ENCODE measurements at places on chromosomes 4 and X. TPM values are rescaled to one million over a fixed set of nuclear protein-coding genes. Genes with fewer than 3 reads are reported as not detected.

GRCh38 chr4:163748449-163748848 is 254.0 kb downstream of the TMA16 start:
- H3K36me3 ChIP-seq = no peaks in the 10 kb centered on the region
- no peak overlapping the region for H3K27ac ChIP-seq
- DNase-seq = no peak
- H3K4me1 ChIP-seq = no peaks in the 10 kb centered on the region
- H3K4me3 ChIP-seq = no peak overlapping the region

- no peaks in the 10 kb centered on the region for H3K27me3 ChIP-seq
- H3K27ac ChIP-seq = no peak overlapping the region
- H3K4me3 ChIP-seq = no peak overlapping the region
- DNase-seq = peak; percentile 7
Measured at GRCh38 chr4:174707051-174707676, 121.9 kb downstream of the GLRA3 start.

DNA sequence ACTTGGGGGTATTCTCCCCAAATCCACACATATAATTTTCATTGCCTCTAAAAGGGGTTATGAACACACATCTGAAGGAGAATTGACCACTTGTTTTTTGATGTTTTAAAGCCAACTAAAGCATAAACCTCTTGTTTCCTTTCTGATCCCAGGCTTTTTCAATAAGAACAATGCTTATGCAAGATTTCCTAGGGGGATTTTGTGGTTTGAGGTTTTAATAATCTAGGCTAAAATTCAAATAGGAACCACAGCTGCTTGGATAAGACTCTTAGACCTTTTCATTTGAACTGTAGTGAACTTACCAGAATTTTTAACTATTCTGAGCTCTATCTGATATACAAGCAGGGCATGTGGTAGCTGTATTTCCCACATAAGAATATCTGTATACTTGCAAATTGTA is 651.1 kb downstream of the ANKRD50 start:
- H3K27ac ChIP-seq = no peak overlapping the region
- peaks cover 2% of the 10 kb centered on the region for H3K27me3 ChIP-seq
- DNase-seq = no peak
- no peaks in the 10 kb centered on the region for H3K4me1 ChIP-seq

DNA sequence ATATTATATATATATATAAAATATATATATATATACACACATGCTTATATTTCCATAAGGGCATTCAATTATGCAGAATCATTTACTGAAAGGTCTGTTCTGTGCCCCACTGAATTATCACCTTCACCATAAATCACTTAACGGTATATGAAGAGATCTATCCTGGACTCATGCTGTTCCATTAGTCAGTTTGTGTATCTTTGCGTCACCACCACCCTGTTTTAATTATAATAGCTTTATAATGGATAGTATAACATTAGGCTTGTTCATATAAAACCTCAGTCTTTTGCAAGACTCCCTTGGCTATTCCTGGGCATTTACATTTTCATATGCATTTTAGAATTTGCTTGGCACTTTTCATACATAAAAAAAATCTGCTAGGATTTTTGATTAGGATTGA is 19.1 kb downstream of the WDR17 start:
- no peak overlapping the region for H3K4me3 ChIP-seq
- peaks cover 8% of the 10 kb centered on the region for H3K27me3 ChIP-seq
- DNase-seq = no peak
- no peak overlapping the region for H3K27ac ChIP-seq

GRCh38 chr4:19961091-19961490 is 290.6 kb upstream of the SLIT2 start:
- no peaks in the 10 kb centered on the region for H3K4me1 ChIP-seq
- H3K27ac ChIP-seq = no peak overlapping the region
- no peaks in the 10 kb centered on the region for H3K27me3 ChIP-seq
- peaks cover 2% of the 10 kb centered on the region for H3K36me3 ChIP-seq

- H3K27ac ChIP-seq = no peak overlapping the region
- DNase-seq = no peak
- H3K36me3 ChIP-seq = no peaks in the 10 kb centered on the region
- no peak overlapping the region for H3K4me3 ChIP-seq
Measured at GRCh38 chr4:119725011-119725410, 96.4 kb upstream of the PDE5A start.

DNA sequence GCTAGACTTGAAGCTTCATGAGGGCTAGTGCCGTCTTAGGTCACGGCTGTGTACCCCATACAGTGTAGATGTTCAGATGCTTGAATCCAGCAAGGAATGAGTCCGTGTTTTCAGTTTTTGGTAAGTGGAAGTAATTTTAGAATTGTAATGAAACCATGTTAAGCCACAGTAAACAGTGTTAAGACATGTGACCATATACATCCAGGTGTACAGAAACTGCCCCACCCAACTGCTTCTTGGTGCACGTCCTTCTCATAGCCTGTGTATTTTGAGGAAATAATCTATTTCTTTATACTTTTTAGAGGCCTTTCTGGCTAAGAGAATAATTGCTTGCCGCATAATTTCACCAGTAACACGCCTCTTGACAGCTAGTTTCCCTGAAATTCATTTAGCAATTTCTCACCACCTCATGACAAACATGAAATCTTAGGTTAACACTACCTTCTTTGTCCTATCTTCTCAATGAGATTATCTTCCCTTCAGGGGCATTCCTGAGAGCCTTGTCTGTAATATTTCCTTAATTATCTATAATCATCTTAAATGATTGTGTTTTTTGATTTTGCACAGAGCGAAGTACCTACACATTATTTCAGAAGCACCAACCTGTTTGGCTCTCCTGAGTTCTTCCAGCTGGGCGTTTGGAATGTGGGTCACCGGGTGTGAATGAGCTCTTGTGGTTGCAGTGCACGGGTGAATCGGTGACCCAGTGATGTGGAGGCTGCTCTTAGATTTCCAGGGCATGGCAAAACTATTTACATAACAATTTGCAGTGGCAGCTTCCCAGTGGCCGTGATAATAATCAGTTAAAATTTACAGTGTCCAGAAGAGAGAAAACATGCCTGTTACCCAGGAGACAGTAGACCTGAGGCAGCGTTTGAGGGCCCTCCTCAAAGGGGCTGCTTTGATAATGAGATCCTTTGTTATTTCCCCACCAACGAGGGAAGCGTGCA is 50.2 kb upstream of the TADA2B start:
- H3K27me3 ChIP-seq = no peaks in the 10 kb centered on the region
- DNase-seq = no peak
- no peak overlapping the region for H3K4me3 ChIP-seq
- H3K36me3 ChIP-seq = peaks cover 26% of the 10 kb centered on the region
- H3K27ac ChIP-seq = no peak overlapping the region

- H3K36me3 ChIP-seq = peaks cover 40% of the 10 kb centered on the region
- H3K27me3 ChIP-seq = no peaks in the 10 kb centered on the region
- peaks cover 82% of the 10 kb centered on the region for H3K4me1 ChIP-seq
- peak; percentile 93 for DNase-seq
Measured at GRCh38 chr4:26873391-26874026, 12.9 kb downstream of the STIM2 start.

- H3K4me3 ChIP-seq = no peak overlapping the region
- no peaks in the 10 kb centered on the region for H3K36me3 ChIP-seq
- no peaks in the 10 kb centered on the region for H3K4me1 ChIP-seq
- no peaks in the 10 kb centered on the region for H3K27me3 ChIP-seq
- DNase-seq = no peak
- H3K27ac ChIP-seq = no peak overlapping the region
Measured at GRCh38 chr4:159540501-159540900, 437.6 kb downstream of the RAPGEF2 start.

- peaks cover 12% of the 10 kb centered on the region for H3K27me3 ChIP-seq
- H3K27ac ChIP-seq = no peak overlapping the region
- DNase-seq = no peak
- H3K4me3 ChIP-seq = no peak overlapping the region
- peaks cover 17% of the 10 kb centered on the region for H3K4me1 ChIP-seq
- H3K36me3 ChIP-seq = no peaks in the 10 kb centered on the region
Measured at GRCh38 chr4:145731028-145731427, 51.1 kb downstream of the C4orf51 start.

- H3K27ac ChIP-seq = no peak overlapping the region
- no peaks in the 10 kb centered on the region for H3K27me3 ChIP-seq
- no peak for DNase-seq
- H3K4me3 ChIP-seq = no peak overlapping the region
- H3K36me3 ChIP-seq = peaks cover 27% of the 10 kb centered on the region
- no peaks in the 10 kb centered on the region for H3K4me1 ChIP-seq
Measured at GRCh38 chr4:256492-256891, 48.8 kb downstream of the ZNF732 start.

GRCh38 chr4:139861471-139861870 is 195.9 kb downstream of the MGST2 start:
- peaks cover 5% of the 10 kb centered on the region for H3K27me3 ChIP-seq
- H3K36me3 ChIP-seq = peaks cover 2% of the 10 kb centered on the region
- no peak for DNase-seq
- no peak overlapping the region for H3K27ac ChIP-seq
- H3K4me1 ChIP-seq = peaks cover 24% of the 10 kb centered on the region

DNA sequence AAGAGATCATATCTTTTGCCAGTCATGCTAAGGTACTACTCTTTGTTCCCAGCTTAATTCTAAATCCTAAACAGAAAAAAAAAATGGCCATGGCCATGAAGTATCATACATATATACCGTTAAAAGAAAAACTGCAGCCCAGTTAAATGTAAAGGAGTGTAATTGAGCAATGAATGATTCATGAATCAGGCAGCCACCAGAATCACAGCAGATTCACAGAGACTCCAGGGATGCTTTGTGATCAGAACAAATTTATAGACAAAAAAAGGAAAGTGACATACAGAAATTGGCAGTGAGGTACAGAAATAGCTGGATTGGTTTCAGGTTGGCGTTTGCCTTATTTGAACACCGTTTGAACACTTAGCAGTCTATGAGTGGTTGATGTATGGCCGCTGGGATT is 42.1 kb upstream of the PDGFC start:
- H3K4me3 ChIP-seq = no peak overlapping the region
- no peaks in the 10 kb centered on the region for H3K36me3 ChIP-seq
- no peak for DNase-seq
- H3K27me3 ChIP-seq = no peaks in the 10 kb centered on the region
- no peaks in the 10 kb centered on the region for H3K4me1 ChIP-seq

GRCh38 chrX:153598541-153599191 is at the start of gene CCNQ:
TSS of gene CCNQ (minus strand) at chrX:153599139. CDS start at chrX:153599073, 66 bp downstream.
- H3K4me1 ChIP-seq = peaks cover 32% of the 10 kb centered on the region
- H3K27ac ChIP-seq = peak within 1 kb of the TSS; percentile 74
- no peaks in the 10 kb centered on the region for H3K27me3 ChIP-seq
- peak; percentile 23 for DNase-seq

DNA sequence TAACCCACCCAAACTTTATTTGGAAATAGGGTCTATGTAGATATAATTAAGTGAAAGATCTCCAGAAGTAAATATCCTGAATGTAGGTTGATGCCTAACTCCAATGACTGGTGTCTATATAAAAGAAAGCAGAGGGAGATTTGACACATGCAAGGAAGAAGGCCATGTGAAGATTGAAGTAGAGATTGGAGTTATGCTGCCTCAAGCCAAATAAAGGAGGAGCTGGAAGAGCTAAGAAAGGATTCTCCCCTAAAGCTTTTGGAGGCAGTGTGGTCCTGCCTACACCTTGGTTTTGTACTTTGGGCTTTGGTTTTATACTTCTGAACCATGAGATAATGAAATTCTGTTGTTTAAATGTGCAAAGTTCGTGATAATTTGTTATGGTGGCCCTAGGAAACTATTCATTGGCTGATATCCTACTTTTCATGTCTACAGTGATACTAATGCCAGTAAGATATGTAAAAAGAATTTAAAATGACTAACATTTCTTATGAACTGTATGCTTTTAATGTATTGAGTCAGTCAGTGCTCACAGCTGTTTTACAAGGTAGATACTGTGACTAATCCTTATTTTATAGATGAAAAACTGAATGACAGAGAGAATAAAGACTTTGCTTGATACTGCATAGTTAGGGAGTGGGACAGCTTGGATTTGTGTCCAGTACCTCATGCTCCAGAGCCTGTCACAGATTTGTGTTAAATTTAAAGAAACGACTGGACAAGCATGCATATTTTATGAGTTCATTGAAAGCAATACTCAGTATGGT is 5.9 kb upstream of the RAB40AL start:
- no peak for DNase-seq
- H3K4me3 ChIP-seq = no peak overlapping the region
- no peaks in the 10 kb centered on the region for H3K36me3 ChIP-seq
- H3K4me1 ChIP-seq = no peaks in the 10 kb centered on the region
- H3K27ac ChIP-seq = no peak overlapping the region

- no peaks in the 10 kb centered on the region for H3K36me3 ChIP-seq
- H3K4me3 ChIP-seq = no peak overlapping the region
- H3K27me3 ChIP-seq = no peaks in the 10 kb centered on the region
- no peak overlapping the region for H3K27ac ChIP-seq
- DNase-seq = no peak
- H3K4me1 ChIP-seq = no peaks in the 10 kb centered on the region
Measured at GRCh38 chr4:97530676-97531075, 612.6 kb downstream of the STPG2 start.

DNA sequence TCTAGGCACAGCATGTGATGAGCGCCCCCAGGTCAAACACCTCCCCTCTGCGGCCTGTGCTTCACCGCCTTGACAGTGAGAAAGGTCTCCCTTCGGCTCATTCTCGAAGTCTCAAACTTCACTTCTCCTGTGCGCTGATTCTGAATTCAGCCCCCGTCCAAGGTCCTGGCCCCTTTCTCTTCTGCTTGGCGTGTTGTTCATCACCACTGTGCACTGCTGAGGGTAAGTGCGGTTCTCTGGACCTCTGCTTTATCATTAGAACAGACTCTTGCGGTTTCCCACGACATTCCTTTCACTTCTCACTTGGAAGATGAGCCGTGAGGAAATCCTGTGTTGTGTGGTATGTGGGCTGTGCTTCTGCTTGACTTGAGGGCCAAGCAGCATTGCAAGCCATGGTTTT is 11.9 kb downstream of the HTT-AS start:
- H3K27ac ChIP-seq = no peak overlapping the region
- H3K4me3 ChIP-seq = no peak overlapping the region
- no peaks in the 10 kb centered on the region for H3K36me3 ChIP-seq
- H3K27me3 ChIP-seq = peaks cover 3% of the 10 kb centered on the region

SYTL4 gene
- not detected for total RNA-seq

NALF2 gene
- total RNA-seq = 0.13 TPM

ARHGAP6 gene
- total RNA-seq = not detected

DBET gene
- not detected for total RNA-seq

ASMTL gene
- 55.8 TPM for total RNA-seq

FOXP3 gene
- total RNA-seq = 23.5 TPM

CFAP99 gene
- total RNA-seq = not detected
